ENCODE measurements at places on chromosomes 7 and 10. TPM values are rescaled to one million over a fixed set of nuclear protein-coding genes. Genes with fewer than 3 reads are reported as not detected.

PON1 gene
- total RNA-seq, result not detected

- no peak for DNase-seq
These were observed 2.0 kb upstream of the GATA3 start for GRCh38 chr10:8052341-8052955.

- no peak for DNase-seq
These were observed 18.7 kb downstream of the NOM1 start for GRCh38 chr7:156968183-156968582.

- no peak for DNase-seq
These were observed 16.7 kb upstream of the NUP205 start for GRCh38 chr7:135541029-135541428.

DNA sequence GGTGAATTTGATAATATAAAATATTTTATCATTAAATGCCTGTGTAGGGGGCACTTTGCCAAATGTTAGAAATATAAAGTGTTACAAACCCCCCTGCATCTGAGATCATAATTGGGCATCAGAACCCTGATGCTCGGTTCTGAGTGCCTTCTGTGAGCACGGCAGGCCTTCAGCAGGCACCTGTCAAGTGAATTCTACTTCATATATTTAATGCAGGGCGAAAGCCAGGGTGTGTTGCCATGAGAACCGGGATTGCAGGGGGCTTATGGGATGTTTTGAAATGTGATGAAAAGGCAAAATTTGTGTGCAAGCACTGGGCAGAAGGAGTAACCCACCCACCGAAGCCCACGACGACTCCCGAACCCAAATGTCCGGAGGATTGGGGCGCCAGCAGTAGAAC lies 57.2 kb downstream of the MRC1 start:
- no peak for DNase-seq

DNA sequence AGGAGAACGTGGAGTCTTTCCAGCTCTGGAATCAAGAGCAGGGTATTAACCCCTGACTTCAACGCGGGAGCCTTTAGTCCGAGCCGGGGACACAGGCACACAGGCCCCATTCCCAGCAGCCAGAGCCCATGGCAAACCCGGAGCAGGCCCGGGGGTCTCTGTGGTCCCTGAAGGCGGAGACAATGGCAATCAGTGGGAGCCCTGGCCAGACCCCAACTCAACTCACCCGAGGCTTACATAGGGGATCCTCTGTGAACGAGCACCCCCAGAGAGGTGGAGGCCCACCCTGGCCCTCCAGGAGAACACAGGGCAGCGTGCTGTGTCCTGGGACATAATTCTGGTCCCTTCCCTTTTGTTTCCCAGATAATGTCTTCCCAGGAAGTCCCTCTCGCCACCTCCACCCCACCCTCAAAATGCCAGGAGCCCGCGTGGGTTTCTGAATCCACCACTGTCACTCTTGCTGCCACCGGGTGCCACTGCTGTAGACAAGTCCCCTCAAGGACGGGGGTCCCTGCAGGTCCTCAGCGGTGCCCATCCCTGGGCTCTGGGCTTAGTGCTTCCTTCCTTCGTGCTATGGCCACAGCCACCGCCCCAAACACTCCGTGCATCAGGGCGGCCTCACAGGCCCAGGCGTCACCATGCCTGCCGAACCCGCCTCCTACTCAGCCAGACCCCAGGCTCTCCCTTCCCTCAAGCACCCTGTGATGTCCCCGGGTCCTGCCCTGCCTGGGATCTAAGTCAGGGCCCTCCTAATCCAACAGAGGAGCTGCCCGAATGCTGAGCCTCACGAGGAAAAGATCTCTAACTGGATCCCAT lies 28.6 kb upstream of the PPP2R2D start:
- DNase-seq, result no peak

DNA sequence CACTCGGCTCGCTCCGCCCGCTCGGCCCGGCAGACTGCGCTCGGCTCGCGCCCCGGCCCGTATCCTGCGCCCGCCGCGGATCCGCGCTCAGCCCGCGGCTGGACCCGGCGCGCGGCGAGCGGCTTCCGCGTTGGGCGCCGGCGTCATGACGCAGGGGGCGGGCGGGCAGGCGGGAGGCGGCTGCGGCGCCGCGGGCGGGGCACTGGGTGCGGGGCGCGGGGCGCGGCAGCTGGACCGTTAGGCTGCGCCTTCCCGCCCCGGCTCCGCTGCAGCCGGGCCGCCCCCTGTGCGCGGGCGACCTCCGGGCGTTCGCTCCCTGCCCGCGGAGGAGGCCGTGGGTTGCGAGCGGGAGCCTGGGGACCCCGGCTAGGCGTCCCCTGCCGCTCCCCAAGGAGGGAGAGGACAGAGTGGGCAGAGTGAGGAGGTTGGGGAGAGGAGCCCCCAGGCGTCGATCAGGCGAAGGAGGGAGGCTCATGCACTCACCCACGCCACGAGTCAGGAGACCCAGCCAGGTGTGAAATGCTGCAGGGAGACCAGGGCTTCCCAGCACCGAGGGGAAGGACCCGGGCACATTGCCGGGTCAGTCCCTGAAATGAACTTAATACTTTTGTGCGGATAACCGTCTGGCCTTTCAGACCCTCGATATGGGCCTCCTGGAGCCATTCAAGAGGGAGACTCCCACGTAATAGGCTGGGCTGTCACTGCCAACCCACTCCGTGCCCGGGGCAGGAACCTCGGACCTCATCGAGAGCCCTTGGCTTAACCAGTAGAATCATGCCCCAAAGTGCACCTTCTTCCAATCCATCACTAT lies at the start of gene PIP4K2A:
Gene PIP4K2A (minus strand): TSS at position 100 of the 811 bp plus-strand sequence. CDS start 252 bp downstream, outside the sequence.
- DNase-seq, result no peak

DNA sequence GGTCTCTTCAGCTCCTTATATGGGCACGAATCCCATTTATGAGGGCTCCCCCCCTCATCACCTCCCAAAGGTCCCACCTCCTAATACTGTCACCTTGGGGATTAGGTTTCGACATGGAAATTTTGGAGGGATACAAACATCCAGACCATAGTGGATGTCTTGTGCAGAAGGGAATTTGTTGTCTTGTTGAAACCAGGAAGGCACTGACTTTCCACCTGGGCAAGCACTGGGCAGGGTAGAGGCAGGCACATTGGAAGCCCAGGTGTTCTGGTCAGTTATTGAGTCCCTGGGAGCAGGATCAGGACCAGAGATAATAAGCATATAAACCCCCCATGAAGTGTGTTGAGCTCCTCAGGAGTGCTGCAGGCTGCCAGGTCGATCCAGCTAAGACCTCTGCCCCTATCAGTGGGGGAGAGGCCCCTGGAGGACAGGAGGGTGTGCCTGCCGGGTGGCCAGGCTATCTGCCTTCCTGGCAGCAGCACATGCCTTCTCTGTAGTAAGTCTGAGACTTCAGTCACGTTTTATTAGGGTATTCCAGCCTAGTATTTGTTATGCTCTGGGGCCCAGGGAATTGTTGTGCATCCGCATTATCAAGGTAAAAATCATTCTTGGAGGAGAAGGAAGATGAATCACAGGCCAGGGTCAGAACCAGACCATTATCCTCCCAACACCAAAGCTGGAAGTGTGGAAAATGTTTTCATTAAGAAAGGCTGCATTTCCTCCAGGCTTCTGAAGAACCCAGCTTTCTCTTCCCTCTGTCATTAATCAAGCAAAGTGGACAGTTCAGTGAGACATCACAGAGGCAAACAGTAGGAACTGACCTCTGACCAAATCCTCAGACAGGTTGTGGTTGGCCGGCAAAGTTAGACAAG lies 503.1 kb downstream of the GRID1 start:
- DNase-seq, result peak; percentile 45

GRCh38 chr10:119292968-119293760 lies 85.8 kb downstream of the GRK5 start:
- no peak for DNase-seq

DNA sequence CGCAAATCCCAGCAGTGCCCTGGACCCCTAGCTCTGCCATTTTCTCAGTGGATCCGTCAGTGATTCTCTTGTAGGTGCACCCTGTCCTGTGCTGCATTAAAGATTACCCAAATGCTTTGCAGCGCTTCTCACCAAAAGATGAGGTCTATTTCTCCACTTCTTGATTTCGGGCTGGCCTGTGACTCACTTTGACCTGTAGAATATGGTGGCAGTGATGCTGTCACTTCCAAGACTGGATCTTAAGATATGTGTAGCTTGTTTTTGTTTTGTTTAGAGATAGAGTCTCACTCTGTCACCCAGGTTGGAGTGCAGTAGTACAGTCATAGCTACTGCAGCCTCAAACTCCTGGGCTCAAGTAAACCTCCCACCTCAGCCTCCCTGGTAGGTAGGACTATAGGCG lies 37.0 kb upstream of the ZMIZ1 start:
- DNase-seq, result no peak

DNA sequence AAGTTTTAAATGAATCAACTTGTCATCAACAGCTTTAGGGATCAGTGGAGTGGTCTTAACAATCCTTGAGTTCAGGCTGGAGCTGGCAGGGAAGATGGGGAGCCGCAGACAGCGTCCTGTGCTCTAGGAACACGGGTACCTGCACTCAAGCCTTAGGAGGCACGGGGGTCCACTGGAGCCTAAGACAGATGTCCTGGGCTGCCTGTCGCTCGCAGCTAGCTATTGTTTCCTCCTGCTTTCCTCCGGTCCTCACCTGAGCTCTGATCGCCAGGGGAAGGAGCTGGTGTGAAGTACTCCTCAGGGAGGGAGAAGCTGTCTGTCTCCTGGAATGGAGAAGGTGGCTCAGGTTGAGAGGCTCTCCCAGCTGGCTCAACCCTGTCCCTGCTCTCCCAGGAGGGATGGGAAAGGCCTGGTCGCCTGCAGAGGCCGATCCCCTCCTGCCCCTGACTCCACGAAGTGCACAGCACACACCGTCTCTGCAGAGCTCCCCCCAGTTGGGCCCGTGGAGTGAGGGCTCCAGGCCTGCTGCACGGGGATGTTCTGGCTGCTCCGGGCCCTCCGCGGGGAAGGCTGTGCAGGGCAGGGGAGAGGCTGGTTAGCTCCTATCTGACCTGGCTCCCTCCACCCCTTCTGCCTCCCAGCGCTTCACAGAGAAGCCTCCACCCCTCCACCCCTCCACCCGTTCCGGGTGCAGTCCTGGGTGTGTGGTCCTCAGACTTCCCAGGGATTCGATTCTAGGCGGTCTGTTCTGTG lies 14.5 kb upstream of the PYROXD2 start:
- no peak for DNase-seq

GRCh38 chr7:68424658-68425297 lies 1173.5 kb upstream of the AUTS2 start:
- DNase-seq, result no peak

DNA sequence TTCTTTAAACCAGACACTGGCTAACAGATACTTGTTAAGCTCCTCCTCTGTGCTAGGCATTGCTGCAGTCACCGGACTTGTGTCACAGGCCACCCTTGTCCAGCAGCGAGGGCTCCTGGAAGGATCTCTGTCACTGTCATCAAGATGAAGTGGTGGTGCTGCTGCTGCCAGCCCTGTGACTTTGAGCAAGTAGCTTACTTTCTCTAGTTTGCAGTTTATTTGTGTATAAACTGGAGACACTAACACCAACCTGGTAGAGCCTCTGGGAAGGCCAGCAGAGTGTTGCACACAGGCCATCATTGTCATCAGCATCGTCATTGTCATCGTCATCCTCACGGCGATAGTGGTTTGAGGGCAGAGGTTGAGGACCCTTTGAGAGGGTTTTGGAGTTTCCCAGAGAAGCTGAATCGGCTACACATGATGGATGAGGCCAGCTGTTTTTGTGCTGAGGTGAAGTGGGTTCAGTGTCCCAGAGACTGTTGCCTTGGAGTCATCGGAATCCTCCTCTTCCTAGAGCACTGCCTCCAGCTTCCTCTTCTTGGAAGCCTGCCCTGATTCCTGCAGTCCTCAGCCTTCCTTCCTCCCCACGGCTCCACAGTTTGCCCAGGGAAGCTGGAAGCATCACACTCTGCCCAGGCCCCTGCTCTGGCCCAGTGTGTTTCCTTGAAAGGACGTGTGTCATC lies 128.4 kb downstream of the GRK5 start:
- DNase-seq, result peak; percentile 38

- DNase-seq, result peak; percentile 56
These were observed 281.4 kb downstream of the NXPH1 start for GRCh38 chr7:8714791-8715190.

DNA sequence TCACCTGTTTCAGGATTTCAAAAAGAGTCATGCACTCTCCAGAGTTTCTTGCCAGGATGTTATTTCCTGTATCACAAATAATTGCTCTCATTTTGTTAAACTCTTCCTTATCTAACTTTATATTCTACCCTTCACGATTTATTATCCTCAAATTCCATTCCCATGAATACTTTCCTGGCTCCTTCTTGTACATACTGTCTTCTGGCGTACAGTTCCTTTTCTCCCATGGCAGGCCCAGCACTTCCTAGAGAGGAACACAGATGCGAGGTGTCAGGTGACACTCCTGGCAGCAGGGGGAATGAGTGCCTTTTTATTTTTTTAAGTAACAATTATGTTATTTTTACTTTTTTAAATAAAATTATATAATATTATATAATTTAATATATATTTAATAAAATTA lies 411.9 kb downstream of the TFEC start:
- DNase-seq, result peak; percentile 15

GRCh38 chr10:98417973-98418664 lies 3.1 kb upstream of the PYROXD2 start:
- DNase-seq, result no peak

CLCN1 gene
- not detected for total RNA-seq

OR2A1 gene
- not detected for total RNA-seq

NCF1 gene
- not detected for total RNA-seq

CDC14C gene
- not detected for total RNA-seq

GRCh38 chr10:100730725-100731406 lies 14.5 kb upstream of the PAX2 start:
- no peak for DNase-seq

GHITM gene
- 219 TPM for total RNA-seq

DNA sequence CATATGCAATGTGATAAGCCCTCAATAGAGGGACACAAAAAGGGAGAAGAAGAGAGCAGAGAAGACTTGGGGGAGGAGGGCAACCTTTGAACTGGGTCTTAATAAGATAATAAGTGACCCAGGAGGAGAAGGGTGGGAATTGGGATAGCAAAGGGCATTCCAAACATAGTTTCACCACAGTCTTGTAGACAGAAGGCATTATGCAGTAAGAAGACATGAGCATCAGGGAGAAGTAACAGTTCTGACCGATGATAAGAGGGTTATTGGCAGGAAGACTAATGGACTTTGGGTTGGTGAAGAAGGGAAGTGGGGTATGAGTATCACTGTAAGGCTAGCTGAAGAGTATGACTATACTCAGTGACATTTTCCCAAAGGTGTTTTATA lies 63.6 kb downstream of the TES start:
- DNase-seq, result no peak

All from HT1080 (cell line).